Activated CD8-positive, alpha-beta memory T cell treated with anti-CD3 and anti-CD28 coated beads for 1 hour (primary cell): ENCODE measurements at places on chromosomes 16 and 17.

DNA sequence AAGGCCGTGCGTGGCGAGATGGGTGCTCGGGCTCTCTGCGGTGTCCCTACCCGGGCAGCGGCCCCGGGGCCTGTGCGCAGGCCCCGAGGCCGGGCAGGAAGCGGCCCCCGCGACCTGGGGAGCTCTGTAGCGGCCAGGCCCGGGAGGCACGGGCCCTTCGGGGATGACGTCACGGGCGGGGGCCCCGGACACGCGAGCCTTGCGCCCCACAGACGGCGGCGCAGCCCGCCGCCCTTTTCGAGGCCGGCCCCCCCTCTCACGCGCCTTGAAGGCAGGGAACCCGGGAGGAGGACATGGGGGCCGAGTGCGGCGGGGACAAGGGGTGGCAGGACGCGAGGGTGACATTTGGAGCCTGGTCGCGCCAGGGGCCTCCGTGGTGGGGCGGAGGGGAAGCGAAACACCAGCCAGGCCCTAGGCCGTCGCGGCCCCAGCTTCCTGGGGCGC lies 1.1 kb downstream of the RAI1 start:
- peak; percentile 31 for DNase-seq

DNA sequence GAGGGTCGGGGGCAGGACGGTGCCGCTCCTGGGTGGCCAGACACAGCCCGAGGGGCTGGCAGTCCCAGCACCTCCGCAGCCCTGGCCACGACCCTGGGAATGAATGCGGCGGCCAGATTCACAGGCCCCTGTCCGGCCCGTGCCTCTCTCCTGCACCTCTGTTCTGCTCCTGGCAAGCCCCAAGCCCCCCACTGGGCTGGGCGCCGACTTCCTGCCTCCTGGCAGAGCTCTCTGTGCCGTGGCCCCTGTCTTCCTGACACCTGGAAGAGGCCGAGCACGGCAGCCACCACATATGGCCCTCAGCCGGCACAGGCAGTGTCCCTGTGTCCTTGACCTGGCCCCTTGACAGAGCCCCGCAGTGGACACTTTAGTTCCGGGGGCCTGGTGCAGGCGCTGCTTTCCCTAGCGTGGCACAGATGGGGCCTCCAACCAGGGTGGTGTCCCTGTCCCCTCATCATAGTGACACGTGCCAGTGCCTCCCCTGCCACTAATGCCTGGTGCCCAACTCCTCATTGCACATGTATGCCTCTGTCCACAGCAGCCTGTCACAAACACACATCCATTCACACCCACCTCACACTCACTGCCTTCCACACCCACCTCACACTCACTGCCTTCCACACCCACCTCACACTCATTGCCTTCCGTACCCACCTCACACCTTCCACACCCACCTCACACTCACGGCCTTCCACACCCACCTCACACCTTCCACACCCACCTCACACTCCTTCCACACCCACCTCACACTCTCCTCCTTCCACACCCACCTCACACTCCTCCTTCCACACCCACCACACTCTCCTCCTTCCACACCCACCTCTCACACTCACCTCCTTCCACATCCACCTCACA lies 110.6 kb upstream of the PLCG2 start:
- no peak for DNase-seq

DNA sequence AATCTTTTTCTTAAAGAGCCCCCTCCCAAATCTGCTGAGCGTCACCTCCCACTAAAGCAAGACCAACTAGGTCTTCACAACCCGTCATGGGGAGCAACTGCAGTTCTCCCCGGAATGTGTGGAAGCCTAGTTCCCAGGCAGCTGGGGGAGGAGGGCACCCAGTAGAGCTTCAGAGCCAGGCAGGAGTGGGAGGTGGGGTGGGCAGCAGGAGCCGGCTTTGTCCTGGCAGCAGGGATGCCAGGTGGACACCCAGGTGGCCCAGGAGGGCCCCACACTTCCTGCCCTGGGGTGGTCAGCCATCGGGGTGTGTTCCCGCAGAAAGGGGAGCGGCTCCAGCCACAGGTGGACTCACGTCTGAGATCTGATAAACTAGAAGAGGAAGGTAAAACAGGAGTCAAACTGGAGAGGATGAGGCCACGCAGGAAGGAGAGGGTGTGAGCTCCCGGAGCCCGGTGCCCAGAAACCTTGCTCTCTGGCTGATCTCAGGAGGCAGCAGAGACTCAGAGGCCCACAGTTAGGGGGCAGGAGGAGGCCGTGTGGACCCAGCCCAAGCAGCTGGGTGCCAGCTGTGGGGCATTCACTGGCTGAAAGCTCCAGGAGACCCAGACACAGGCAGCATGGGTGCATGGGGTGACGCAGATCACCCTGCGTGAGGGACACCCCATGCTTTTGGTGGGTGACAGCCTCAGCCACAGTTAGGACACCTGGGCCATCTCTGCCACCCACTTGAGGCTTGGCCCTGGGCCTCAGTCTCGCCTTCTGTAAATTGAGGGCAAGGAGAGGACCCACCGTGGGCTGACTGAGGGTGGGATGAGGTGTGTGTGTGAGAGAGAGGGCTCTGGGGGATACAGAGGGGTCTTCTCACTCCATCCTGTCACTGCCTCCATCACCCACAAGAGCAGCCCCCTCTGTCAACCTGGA lies 260.8 kb upstream of the TNRC6C start:
- no peak for DNase-seq

GRCh38 chr16:80298676-80299075 lies 242.1 kb upstream of the DYNLRB2 start:
- DNase-seq: no peak

- DNase-seq: no peak
Measured at GRCh38 chr17:73262676-73263642, 1.3 kb upstream of the CPSF4L start.

- DNase-seq: no peak
Measured at GRCh38 chr16:72480911-72481310, 309.0 kb upstream of the PMFBP1 start.

GRCh38 chr16:86285938-86286921 lies 224.1 kb upstream of the FOXF1 start:
- no peak for DNase-seq

GRCh38 chr16:79005096-79005495 lies 595.4 kb downstream of the MAF start:
- no peak for DNase-seq

DNA sequence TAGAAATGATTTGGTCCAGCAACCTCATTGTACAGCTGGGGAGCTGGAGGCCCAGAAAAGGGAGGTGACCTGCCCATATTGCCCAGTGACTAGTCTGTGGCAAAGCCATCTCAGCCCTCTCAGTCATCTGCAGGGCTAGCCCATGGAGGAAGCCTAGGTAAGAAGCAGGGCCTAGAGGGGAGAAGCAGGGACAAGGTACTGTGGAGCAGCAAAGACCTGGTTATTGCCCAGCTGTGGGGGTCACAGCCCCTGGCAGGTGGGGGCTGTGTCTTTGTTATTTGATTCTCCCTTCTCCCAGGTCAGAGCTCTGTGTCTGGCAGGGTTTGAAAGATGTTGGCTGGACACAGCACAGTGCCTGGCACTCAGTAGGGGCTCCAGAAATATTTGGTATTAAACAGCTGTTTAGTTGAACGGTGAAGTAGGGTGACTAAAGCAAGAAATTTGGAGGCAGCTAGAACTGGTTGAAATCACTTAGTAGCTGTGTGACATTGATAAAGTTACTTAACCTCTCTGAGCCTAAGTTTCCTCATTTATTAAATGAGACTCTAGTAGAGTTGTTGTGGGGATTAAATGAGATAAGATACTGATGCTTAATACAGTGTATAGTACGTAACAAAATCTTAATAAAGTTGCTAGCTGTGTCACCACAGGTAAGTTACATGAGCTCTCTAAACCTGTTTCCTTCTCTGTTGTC lies 17.3 kb downstream of the CCR7 start:
- no peak for DNase-seq

DNA sequence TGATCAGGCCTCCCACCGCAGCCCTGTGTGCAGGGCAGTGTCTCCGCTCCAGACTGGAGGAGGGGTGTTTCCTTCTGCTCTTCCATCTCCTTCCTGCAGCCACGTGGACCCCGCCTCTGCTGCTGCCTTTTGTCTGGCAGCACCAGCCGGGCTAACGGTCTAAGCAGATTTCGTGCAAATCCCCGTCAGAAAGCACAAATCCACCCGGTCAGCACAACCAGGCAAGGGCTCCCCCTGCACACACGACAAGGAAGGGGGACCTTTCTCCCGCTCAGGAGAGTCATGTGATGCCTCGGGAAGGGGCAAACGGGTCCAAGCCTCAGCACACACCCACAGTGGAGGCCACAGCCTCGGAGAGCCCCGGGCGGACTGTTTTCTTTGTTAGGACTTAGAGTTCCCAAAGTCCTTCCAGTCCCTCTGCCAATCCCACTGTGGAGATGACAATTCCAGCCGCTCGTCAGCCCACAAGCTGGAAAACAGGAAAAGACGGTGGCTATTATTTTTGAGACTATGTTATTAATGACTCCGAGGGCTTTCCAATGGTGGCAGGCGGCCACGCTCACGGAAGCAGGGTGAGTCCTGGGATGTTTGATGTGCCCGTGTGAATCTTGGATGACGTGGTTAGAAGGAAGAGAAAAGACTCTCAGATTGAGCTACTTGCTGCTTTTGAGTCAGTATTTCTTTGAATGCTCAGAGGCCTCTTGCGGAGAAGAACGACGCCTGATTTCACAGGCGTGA lies 22.5 kb upstream of the MEAK7 start:
- no peak for DNase-seq

- no peak for DNase-seq
Measured at GRCh38 chr17:31148205-31148604, 53.4 kb downstream of the NF1 start.

GRCh38 chr16:80666378-80667250 lies 125.8 kb downstream of the DYNLRB2 start:
- DNase-seq: no peak

- DNase-seq: no peak
Measured at GRCh38 chr16:18792836-18793433, 2.8 kb upstream of the RPS15A start.

- no peak for DNase-seq
Measured at GRCh38 chr16:51355195-51355594, 204.1 kb upstream of the SALL1 start.

DNA sequence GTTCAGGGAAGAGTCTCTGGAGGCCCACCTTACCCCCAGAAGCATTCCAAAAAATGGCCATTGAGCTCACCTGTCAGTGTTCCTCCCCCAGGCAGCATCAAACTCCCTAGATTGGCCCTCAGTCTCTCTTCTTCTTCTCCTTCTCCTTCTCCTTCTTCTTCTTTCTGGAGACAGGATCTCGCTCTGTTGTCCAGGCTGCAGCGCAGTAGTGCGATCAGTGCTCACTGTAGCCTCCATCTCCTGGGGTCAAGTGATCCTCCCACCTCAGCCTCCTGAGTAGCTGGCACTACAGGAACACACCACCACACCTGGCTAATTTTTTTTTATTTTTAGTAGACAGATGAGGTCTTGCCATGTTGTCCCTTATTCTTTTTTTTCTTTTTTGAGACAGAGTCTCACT lies 16.4 kb upstream of the WNT3 start:
- DNase-seq: no peak

DNA sequence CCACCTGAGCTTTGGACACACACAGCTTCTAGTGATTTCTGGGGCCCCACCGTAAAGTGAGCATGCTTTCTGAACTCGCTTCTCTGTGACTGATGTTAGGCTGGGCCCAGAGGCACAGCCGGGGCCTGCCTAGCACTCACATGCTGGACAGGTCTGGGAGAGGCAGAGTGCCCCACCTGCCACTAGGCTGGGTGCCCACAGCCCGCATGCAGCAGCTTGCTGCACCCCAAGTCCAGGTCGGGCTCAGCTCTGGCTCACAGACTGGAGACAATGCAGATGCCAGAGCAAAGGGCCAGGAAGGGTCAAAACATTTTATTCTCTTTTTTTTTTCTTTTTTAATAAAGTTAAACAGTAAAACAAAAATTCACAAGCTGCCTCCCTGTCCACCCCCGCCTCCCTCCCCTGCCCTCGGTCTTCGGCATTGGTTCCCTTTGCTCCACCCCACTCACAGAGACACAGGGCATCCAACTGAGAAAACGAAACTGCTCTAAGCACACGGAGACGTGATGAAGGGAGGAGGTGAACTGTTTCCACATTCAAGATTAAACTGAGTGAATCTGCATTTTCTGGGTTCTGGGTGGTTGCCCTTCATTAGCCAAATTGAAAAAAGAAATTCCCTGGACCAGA lies 9.7 kb downstream of the CNP start:
- no peak for DNase-seq

DNA sequence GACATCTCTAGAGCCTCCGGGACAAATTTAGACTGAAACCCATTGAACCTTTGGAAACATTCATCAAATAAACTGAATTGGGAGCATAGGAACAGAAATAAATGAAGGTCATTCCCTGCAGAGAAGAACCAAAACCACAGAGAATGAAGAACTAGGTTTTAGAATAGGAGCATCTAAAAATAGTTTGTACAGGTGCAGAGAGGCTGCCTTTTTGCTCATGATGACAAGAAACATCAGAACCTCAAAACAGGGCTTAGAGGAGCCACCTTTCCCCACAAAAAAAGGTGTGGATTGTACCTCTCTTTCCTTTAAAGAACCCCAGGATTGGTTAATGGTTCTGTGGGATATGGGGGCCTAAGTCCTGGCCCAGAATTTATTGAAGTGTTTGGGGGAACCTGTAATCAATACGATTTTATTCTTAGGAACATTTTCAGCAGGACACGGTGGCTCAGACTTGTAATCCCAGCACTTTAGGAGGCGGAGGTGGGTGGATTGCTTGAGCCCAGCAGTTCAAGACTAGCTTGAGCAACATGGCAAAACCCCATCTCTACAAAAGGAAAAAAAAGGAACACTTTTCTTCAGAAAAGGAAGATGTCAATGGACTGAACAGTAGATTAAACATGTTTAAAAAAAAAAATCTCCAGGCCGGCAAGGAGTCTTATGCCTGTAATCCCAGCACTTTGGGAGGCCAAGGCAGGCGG lies 37.7 kb upstream of the SLC47A1 start:
- no peak for DNase-seq

DNA sequence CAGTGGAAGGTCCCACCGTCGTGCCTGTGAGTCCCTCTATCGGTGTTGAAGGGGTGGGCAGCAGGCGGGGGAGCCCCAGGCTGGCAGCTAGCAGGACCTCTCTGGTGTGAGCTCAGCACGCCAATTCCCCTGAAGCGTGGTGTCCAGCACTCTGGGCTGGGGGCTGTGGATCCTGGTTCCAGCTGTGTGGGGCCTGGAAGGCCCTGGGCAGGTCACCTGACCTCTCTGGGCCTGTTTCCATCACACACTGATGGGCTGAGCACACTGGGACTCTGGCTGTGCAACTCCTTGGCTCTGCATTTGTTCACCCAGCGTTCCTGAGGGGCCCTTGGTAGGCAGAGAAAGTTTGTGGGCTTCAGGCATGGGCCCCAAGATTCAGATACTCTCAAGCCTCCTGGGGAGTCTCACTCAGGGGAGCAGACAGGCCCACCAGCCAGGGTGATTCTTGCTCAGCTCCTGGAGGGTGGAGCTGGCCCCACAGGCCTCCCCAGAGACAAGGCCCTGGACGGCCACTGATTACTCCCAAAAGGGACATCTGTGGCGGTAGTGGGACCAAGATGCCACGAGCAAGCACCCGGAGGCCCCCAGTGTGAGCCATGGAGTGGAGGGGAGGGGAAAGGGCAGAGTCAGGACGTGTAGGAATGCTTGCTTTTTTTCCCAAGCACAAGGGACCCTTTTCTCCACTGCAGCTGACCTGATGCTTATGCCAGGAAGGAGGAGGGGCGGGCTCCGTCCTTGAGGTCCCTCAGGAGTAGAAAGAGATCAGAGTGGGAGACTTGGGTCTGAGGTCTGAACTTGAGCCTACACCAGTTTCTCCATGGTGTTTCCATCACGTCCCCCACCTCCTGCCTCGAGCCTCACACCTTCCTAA lies 8.5 kb downstream of the SCGB1C2 start:
- no peak for DNase-seq

- no peak for DNase-seq
Measured at GRCh38 chr17:10370016-10370608, 2.7 kb downstream of the MYH13 start.
